PC-9 (cell line): ENCODE measurements at places on chromosomes 13 and 19. TPM values are rescaled to one million over a fixed set of nuclear protein-coding genes. Genes with fewer than 3 reads are reported as not detected.
A peak's percentile ranks its signal among the peaks of the same experiment; 100 is the strongest.

DNA sequence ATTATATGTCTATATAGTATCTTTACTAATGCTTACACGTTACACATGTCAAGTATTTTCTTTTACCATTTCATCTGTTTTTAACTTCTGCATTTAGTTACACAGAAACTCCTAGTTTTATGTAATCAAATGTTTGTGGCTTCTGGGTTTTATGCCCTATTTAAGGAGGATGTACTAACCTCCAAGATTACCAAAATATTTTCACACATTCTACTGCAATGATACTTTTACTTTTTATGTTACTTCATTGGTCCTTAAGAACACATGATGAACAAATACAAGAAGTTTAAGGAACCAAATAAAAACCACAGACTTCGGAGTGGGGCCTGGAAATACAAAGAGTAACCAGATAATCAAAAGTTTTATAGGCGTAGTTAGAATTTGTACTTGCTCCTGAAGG, 37.2 kb downstream of the ZC3H13 start:
- H3K4me1 ChIP-seq = no peaks in the 10 kb centered on the region
- H3K27ac ChIP-seq = no peak overlapping the region
- H3K4me3 ChIP-seq = no peak overlapping the region
- no peak for DNase-seq

- H3K4me3 ChIP-seq = no peak overlapping the region
- no peaks in the 10 kb centered on the region for H3K27me3 ChIP-seq
- H3K36me3 ChIP-seq = no peaks in the 10 kb centered on the region
- no peak overlapping the region for H3K27ac ChIP-seq
- no peaks in the 10 kb centered on the region for H3K4me1 ChIP-seq
Observed at GRCh38 chr19:7304200-7304599, 10.0 kb upstream of the INSR start.

DNA sequence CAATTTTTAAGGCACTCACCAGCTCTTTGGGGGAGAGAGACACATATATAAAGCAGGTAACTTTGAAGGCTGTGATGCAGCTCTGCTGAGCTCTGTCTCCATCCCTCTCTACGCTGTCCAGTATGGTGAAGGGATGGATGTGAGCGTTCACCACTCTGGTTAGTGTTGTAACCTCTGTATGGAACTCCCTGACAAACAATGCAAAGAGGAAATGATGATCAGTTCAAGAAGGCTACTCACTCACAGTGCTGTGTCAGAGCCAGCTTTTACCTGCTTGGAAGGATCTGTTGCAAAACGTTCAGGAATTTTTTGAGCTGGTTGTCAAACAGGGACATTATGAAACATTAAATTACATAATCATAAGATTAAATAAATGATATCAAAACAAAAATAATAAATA, 90.8 kb upstream of the SLC10A2 start:
- no peaks in the 10 kb centered on the region for H3K27me3 ChIP-seq
- DNase-seq = no peak
- H3K27ac ChIP-seq = 0 out of 2 replicates have a peak overlapping the region, but pooled peaks have one; percentile 1

DNA sequence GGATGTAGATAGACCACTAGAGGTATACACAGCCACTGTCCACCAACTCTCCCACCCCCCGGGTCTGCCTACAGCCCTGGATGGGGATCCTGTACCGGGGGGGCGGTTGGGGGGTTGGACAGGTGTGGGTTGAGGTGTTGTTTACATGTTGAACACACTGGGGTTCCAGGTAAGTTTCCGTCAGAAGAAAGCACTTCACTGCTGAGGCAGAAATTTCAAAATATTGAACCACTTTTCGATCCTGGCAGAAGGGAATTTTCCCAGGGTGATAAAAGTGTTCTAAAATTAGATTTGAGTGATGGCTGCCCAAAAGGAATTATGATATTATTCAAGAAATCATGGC, 6.6 kb upstream of the CEACAM16 start:
- peak overlapping the region; percentile 100 for H3K27ac ChIP-seq
- no peaks in the 10 kb centered on the region for H3K27me3 ChIP-seq
- H3K4me3 ChIP-seq = peak overlapping the region; percentile 43; the same call in 1 of the 2 replicates
- peaks cover 75% of the 10 kb centered on the region for H3K4me1 ChIP-seq
- H3K36me3 ChIP-seq = no peaks in the 10 kb centered on the region

DNA sequence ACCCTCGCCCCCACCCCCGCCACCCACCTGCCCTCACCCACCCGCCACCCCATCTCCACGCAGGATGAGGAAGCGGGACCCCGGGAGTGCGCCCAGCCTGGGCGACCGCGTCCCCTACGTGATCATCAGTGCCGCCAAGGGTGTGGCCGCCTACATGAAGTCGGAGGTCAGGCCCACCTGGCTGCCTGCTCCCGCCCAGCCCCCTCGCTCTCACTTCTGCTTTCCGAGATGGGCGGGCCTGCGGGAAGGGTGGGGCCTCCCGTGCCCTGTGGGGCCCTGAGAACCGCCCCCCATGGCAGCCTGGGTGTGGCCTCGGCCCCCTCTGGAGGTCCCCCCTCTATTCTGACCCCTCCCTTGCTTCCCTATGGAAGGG, 3.1 kb upstream of the SPIB start:
- H3K36me3 ChIP-seq = no peaks in the 10 kb centered on the region
- DNase-seq = no peak
- no peak overlapping the region for H3K27ac ChIP-seq
- no peaks in the 10 kb centered on the region for H3K27me3 ChIP-seq
- H3K4me3 ChIP-seq = no peak overlapping the region

DNA sequence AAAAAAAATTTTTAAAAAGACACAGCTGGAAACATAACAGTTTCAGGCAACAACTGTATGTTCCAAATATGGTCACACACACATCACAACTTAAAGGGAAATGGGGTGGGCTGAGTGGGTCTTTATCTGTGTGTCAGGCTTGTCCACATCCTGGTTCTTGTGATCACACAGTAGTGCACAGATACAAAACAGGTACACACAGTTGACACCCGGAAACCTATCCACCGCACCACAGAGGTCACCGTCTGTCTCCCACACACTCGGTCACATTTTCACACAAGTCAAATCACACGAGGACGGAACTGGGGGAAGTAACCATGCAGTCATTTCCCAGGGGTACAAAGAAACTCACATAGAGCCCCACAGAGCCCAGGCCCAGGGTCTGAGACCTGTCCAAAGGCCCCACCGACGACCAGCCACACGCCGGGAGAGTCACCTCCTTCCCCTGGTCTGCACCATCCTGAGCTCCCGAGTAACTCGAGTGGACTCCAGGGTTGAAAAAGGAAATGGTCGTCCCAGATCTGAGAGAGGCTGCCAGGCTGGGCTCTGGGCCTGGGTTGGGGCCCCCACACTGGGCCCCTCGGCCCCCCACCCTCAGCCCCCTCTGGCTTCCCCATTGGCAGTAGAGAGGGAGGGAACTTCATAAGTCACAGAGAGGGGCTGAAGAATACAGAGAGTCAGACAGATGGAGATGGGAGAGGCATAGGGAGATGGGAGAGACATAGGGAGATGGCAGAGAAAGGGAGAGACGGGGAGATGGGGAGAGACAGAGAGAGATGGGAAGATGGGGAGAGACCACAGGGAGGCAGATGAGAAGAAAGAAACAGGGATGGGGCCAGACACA, 1.3 kb upstream of the PPAN start:
- no peak overlapping the region for H3K4me3 ChIP-seq
- H3K4me1 ChIP-seq = peaks cover 9% of the 10 kb centered on the region
- H3K27me3 ChIP-seq = no peaks in the 10 kb centered on the region
- H3K27ac ChIP-seq = no peak overlapping the region
- no peak for DNase-seq
- H3K36me3 ChIP-seq = peaks cover 28% of the 10 kb centered on the region

DNA sequence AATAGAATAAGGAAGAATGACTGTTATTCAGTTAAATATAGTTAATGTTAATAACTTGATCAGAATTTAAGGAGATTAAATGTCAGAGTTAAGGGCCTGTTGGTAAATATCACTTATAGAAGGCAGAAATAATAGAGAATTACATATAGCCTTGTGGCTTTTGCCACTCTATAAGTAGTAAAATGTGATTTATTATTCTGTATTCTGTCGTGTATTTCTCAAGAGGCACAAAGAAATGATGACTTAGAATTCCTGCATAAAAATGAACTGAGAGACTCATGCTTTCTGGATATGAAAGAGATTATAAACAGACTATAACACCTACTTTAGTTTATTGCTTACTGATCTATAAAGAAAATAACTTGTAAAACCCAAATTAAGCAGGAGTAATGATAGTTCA, 40.1 kb downstream of the GPC6 start:
- H3K27me3 ChIP-seq = no peaks in the 10 kb centered on the region
- H3K4me1 ChIP-seq = no peaks in the 10 kb centered on the region
- no peaks in the 10 kb centered on the region for H3K36me3 ChIP-seq
- H3K4me3 ChIP-seq = no peak overlapping the region

- H3K4me3 ChIP-seq = peak overlapping the region; percentile 88; the same call in 1 of the 2 replicates
- no peak for DNase-seq
- peaks cover 51% of the 10 kb centered on the region for H3K4me1 ChIP-seq
- peaks cover 11% of the 10 kb centered on the region; the same call in 1 of the 2 replicates for H3K36me3 ChIP-seq
- no peak overlapping the region for H3K27ac ChIP-seq
Observed at GRCh38 chr19:44642377-44642776, 1.3 kb upstream of the PVR start.

- no peaks in the 10 kb centered on the region for H3K36me3 ChIP-seq
- no peak overlapping the region for H3K4me3 ChIP-seq
- no peak for DNase-seq
- peaks cover 5% of the 10 kb centered on the region; the same call in 1 of the 2 replicates for H3K4me1 ChIP-seq
- H3K27ac ChIP-seq = no peak overlapping the region
Observed at GRCh38 chr19:16060294-16060693, 16.0 kb upstream of the TPM4 start.

GRCh38 chr19:30539315-30539714, 167.1 kb downstream of the ZNF536 start:
- H3K27ac ChIP-seq = no peak overlapping the region
- H3K27me3 ChIP-seq = peaks cover 86% of the 10 kb centered on the region
- H3K4me3 ChIP-seq = no peak overlapping the region
- no peak for DNase-seq
- H3K4me1 ChIP-seq = no peaks in the 10 kb centered on the region
- H3K36me3 ChIP-seq = no peaks in the 10 kb centered on the region

DNA sequence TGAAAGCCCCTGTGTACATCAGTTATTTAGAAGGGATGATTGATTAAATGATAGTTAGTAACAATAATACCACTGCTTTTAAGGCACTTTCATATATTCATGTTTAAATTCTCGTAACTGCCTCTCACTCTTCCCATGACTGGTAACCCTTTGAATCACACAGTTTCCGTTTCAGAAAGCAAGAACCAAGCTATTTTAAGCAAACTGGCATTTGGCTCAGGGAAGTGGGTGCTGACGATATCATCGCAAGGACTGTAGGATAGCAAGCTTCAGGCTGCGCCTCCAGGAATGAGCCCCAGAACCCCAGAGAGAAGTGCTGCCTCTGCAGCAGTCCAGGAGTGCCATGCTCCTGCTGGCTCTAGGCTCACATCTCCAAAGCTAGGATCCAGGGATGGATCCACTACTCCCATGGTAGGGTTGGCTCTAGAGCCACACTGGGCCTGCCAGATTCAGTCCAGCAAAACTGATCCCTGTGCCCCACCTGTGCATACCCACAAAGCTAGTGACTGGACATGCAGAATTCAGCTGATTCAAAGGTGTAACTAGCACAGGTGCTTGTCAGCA, 313.5 kb downstream of the SLC7A1 start:
- DNase-seq = no peak
- no peaks in the 10 kb centered on the region for H3K4me1 ChIP-seq
- no peaks in the 10 kb centered on the region for H3K36me3 ChIP-seq
- H3K27ac ChIP-seq = no peak overlapping the region

- DNase-seq = no peak
- H3K4me3 ChIP-seq = no peak overlapping the region
- no peaks in the 10 kb centered on the region for H3K36me3 ChIP-seq
- H3K27ac ChIP-seq = no peak overlapping the region
- H3K27me3 ChIP-seq = peaks cover 11% of the 10 kb centered on the region; the same call in 1 of the 2 replicates
- no peaks in the 10 kb centered on the region for H3K4me1 ChIP-seq
Observed at GRCh38 chr19:30778061-30778460, 405.9 kb downstream of the ZNF536 start.

GRCh38 chr13:52173373-52173772, 14.0 kb upstream of the NEK3 start:
- H3K27ac ChIP-seq = no peak overlapping the region
- H3K4me1 ChIP-seq = no peaks in the 10 kb centered on the region
- DNase-seq = no peak
- 0 out of 2 replicates have a peak, but pooled peaks cover 6% of the 10 kb centered on the region for H3K36me3 ChIP-seq
- no peak overlapping the region for H3K4me3 ChIP-seq

ZNF540 gene
- 0.25 and 0.37 TPM in 2 replicates for total RNA-seq

TMEM221 gene
- 2.0 and 3.9 TPM in 2 replicates for total RNA-seq

ATP4B gene
- not detected in 2 replicates for total RNA-seq

ZNF888 gene
- total RNA-seq = 10.8 and 14.5 TPM in 2 replicates

INAFM1 gene
- total RNA-seq = 13.5 and 21.3 TPM in 2 replicates

EXOC3L2 gene
- total RNA-seq = not detected in 2 replicates
